ENCODE measurements at places on chromosomes 4 and X.
A peak's percentile ranks its signal among the peaks of the same experiment; 100 is the strongest.

GRCh38 chr4:120009731-120010130 lies 56.9 kb downstream of the MAD2L1 start:
- DNase-seq, result no peak

DNA sequence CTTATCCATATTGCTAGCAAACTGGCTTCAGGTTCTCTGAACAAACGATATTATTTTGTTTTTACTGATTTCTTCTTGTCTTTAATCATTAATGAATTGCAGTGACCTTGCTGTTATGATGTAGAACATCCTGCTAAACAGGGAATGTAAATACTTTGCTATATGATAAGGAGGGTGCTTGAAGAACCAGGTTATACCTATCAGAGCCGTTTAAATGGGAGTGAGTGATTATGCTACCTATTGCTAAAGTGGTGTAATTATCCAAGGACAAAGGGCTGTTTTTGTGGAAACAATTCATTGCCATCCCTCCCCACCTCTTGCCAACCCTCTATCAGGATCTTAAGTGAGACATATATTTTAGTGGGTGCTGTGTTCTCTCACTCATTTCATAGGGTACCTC lies 788.9 kb downstream of the RPA4 start:
- no peak for DNase-seq

DNA sequence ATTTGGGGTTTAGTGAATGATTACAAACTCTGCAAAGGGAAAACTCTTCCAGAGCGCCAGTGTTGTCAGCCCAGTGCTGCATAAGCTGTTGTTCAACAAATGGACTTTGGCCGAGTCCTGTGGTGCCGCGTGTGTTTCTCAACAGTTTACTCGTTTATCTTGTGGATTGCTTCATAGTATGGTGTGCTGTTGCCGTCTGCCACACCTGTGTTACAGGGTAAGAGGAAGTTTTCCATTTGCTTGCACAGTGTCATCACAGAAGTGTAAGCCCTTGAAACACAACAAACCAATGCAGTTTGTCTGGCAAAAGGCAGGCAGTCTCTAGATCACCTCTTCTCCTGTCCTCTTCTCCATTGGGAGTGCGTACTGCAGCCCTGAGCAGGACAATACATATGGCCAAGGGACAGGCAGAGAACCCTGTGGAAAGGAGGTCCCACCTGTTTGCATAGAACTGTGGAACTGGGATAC lies 66.3 kb downstream of the DCUN1D4 start:
- peak; percentile 83 for DNase-seq

GRCh38 chrX:17415242-17415810 lies 40.3 kb downstream of the NHS start:
- no peak for DNase-seq

GRCh38 chr4:127782275-127783025 lies at the start of gene HSPA4L:
Gene HSPA4L, plus strand, starts transcription at chr4:127782322. Its CDS starts 229 bp downstream, at chr4:127782551.
- DNase-seq, result no peak

DNA sequence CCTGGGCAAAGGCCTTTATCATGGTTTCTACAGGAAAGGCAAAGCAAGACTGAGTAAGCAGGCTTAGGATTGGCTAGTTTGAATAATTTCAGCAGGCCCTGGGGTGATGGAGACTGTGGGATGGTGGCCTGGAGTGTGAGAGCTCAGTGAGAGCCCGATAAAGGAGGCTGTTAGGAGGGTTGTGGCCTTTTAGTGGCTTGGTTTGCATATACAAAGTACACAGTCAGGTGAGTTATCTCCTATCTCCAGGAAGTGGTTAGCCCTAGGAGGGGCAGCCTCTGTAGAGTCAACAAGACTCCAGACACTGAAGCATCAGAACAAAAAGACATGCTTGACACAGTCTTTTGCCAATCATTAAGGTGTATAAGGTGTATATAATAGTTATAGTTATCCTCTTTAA lies 157.2 kb downstream of the CFAP299 start:
- no peak for DNase-seq

GRCh38 chr4:9781343-9782135 lies at the start of gene DRD5:
Gene DRD5, plus strand, starts transcription at chr4:9781634. Its CDS starts 396 bp downstream, at chr4:9782030.
- no peak for DNase-seq

GRCh38 chrX:111650845-111651244 lies 30.1 kb upstream of the ALG13 start:
- DNase-seq, result no peak

DNA sequence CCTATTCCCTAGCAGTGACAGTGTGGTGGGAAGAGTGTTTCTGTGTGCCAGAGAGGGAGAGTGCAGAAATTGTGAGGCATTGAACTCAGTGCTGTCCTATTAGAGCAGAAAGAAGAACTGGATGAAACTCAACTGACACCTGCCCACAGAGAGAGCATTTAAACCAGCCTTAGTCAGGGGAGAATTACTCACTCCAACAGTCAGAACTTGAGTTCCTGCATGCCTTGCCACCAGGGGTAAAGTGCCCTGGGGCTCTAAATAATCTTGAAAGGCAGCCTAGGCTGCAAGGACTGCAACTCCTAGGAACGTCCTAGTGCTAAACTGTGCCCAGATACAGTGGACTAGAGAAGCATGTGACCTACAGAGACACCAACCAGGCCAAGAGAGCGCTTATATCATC lies 12.8 kb downstream of the CYSLTR1 start:
- DNase-seq, result no peak

All from mucosa of descending colon (tissue), 3 donors.